ENCODE measurements at places on chromosomes 3 and 15.

GRCh38 chr15:83504365-83504764 lies 57.2 kb downstream of the SH3GL3 start:
- no peak for DNase-seq

DNA sequence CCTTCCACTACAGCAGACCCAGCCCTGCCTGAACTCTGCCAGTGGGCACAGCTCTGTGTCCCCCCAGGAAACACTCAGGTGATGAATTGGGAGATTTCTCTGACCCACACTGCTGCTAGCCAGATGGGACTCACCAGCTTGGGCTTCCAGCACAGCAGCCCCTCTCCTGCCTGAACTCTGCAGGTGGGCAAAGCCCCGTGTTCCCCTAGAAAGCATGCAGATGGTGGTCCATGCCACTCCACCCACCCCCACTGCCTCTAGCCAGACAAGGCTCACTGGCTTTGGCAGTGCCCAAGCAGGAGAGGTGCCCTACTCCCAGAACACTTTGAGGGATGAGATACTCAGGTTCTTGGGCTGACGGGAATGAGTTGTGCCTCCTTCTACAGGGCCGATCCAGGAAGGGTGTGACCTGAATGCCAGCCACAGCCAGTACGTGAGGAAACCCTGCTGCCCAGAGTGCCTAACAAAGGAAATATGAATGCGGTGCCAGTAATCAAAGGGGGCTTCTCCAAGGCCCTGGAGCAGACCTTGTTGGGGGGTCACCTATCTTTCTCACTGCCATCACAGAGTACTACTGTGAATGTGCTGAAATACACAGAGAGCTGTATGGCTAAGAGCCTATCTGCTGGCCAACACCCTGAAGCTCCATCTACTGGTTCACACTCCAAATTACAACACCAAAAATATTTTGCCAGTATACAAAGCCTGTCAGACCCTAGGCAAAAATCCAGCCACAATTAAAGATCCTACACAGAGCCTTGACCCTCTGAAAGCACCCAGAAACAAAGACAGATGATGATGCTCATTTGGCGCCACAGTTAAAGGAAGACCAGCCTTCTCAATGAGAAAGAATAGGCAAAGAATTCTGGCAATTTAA lies 61.9 kb downstream of the BTLA start:
- DNase-seq, result no peak

GRCh38 chr15:99980752-99981151 lies 247.5 kb upstream of the LYSMD4 start:
- no peak for DNase-seq

GRCh38 chr15:29969562-29970401 lies 113.0 kb upstream of the GOLGA8J start:
- no peak for DNase-seq

GRCh38 chr3:49163609-49164008 lies 2.5 kb downstream of the CCDC71 start:
- DNase-seq, result no peak

GRCh38 chr3:59237121-59237520 lies 187.3 kb upstream of the CFAP20DC start:
- DNase-seq, result no peak

DNA sequence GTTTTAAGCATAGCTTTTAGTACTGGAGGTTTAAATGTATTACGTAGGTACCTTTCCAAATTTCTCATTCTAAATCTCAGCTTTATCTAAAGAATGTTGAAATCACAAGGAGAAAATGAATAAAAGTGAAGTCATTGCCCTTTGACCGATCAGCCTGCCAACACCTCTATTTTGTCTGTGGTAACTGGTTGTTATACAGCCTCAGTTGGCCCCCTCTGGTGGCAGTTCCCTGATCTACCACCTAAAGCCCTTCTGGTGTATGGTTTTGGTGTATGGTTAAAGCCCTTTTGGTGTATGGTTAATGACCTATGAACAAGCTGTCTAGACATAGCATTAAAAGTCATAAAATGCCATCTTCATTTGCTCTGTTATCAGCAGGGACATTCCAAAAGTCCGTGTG lies 378.2 kb upstream of the AZI2 start:
- no peak for DNase-seq
